ENCODE measurements at places on chromosomes 1 and 21. TPM values are rescaled to one million over a fixed set of nuclear protein-coding genes. Genes with fewer than 3 reads are reported as not detected.
A peak's percentile ranks its signal among the peaks of the same experiment; 100 is the strongest.

- H3K27me3 ChIP-seq = no peaks in the 10 kb centered on the region
- H3K4me1 ChIP-seq = no peaks in the 10 kb centered on the region
- H3K36me3 ChIP-seq = peaks cover 19% of the 10 kb centered on the region
- no peak overlapping the region for H3K27ac ChIP-seq
Measured at GRCh38 chr1:39322431-39322830, 117.9 kb downstream of the MACF1 start.

NECTIN4 gene
- 1.9 TPM for total RNA-seq

CHRM3 gene
- 3.0 TPM for total RNA-seq

DNA sequence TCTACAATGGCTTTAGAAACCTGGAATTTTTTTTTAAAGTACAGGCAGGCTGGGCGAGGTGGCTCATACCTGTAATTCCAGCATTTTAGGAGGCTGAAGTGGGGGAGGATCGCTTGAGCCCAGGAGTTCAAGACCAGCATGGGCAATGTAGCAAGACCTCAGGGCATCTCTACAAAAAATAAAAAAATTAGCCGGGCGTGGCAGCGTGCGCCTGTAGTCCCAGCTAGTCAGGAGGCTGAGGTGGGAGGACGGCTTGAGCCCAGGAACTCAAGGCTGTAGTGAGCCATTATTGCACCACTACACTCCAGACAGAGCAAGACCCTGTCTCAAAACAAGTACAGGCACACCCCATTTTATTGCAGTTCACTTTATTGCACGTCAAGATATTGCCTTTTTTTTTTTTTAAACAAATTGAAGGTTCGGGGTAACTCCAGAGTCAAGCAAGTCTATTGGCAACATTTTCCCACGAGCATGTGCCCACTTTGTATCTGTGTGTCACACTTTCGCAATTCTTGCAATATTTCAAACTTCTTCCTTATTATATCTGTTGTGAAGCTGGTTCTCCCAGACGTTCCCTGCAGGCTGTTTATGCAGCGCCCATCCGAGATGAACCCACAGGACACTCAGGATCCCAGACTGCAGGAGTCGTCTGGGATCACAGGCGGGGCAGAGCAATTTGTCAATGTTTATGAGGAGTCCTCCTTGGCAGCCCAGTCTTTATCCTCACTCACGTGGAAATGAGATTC, 4.7 kb downstream of the HES2 start:
- peaks cover 4% of the 10 kb centered on the region for H3K4me1 ChIP-seq
- H3K27ac ChIP-seq = no peak overlapping the region
- H3K36me3 ChIP-seq = no peaks in the 10 kb centered on the region
- H3K27me3 ChIP-seq = peaks cover 61% of the 10 kb centered on the region
- no peak for DNase-seq
- no peak overlapping the region for H3K4me3 ChIP-seq

- DNase-seq = no peak
- no peak overlapping the region for H3K27ac ChIP-seq
- H3K27me3 ChIP-seq = no peaks in the 10 kb centered on the region
- no peak overlapping the region for H3K4me3 ChIP-seq
- no peaks in the 10 kb centered on the region for H3K36me3 ChIP-seq
- H3K4me1 ChIP-seq = peaks cover 18% of the 10 kb centered on the region
Measured at GRCh38 chr1:224325959-224326358, 4.0 kb downstream of the NVL start.

- H3K27me3 ChIP-seq = no peaks in the 10 kb centered on the region
- DNase-seq = no peak
- no peak overlapping the region for H3K27ac ChIP-seq
- H3K4me3 ChIP-seq = no peak overlapping the region
- H3K4me1 ChIP-seq = peaks cover 5% of the 10 kb centered on the region
Measured at GRCh38 chr21:29775462-29775861, 164.3 kb downstream of the GRIK1 start.

DNA sequence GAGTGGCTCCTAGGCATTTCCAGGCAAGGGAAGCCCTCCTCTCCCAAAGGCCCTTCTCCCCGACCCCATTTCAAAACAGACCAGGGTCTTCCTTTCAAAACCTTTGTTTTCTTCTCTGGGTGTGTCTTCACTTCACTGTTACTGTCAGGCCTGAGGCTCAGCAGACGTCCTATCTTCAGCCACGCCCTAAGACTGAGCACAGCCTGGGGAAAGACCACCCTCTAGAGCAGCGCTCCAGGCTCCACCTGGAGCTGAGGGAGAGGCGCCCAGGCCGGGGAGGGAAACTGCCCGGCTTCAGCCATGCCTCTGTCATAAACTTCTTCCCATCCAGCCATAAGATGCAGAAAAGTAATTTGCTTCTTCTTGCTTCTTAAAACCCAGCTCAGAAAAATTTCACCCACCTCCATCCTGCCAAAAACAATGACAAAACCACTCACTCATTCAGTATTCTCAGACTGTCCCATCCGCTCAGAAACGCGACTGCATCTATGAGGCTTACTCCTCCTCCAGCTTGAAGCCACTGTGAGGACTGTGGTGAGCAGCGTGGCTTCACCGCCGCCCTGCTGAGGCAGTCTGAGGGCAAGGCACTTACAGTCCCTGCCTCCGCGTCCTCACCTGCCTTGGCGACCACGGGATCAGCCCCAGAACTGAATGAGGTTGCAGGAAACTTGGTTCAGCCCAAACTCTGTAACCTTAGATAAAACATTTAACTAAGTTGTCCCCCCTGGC, 36.1 kb downstream of the VN1R5 start:
- no peak overlapping the region for H3K27ac ChIP-seq
- peaks cover 5% of the 10 kb centered on the region for H3K27me3 ChIP-seq
- peaks cover 10% of the 10 kb centered on the region for H3K36me3 ChIP-seq
- H3K4me3 ChIP-seq = no peak overlapping the region
- peaks cover 6% of the 10 kb centered on the region for H3K4me1 ChIP-seq
- no peak for DNase-seq

CLDN17 gene
- not detected for total RNA-seq

LHX8 gene
- total RNA-seq = not detected

SPRR2B gene
- total RNA-seq = not detected

DNA sequence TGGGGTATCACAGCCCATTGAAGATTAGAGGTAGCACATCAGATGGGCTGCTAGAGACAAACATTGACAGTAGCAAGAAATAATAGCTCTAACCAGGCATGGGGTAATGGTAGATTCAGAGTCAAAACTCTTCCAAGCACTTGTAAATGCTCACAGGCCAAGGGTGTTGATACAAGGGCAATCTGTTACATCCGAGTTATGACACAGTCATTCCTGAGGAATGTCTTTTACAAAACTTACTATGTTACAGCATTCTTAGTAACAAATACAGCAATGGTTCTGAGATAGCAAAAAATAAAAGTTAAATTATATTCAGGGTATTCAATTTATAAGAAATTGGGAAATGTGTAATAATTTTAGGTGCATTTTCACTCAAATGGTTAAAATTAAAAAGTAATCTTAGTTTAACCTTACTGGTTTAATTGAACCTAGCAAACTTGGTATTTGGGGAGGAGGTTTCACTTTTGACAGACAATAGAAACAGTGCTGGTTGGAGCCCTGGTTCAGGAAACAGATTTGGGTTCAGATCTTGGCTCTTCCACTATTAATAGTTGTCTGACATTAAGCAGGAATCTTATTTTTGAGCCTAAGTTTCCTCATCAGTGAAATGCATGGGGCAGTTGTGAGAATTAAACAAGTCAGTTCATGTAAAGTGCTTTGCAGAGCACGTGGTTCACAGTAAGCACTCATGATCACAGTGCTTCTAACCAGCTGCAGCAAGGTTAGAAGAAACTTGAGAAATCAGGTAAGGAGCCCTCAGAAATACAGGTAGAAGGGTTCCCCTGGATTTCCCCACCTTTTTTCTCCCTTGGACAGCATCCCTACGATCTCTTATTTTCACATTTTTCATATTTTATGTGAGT, 4.4 kb downstream of the ST3GAL3 start:
- H3K4me1 ChIP-seq = peaks cover 5% of the 10 kb centered on the region
- no peak overlapping the region for H3K27ac ChIP-seq
- DNase-seq = no peak
- no peak overlapping the region for H3K4me3 ChIP-seq

- H3K36me3 ChIP-seq = peaks cover 1% of the 10 kb centered on the region
- DNase-seq = no peak
Measured at GRCh38 chr1:14835725-14836124, 237.2 kb downstream of the KAZN start.

GRCh38 chr1:9427388-9427787, 111.9 kb upstream of the SLC25A33 start:
- peaks cover 6% of the 10 kb centered on the region for H3K27me3 ChIP-seq
- peaks cover 10% of the 10 kb centered on the region for H3K4me1 ChIP-seq
- H3K36me3 ChIP-seq = no peaks in the 10 kb centered on the region

TMPRSS3 gene
- 14.4 TPM for total RNA-seq

- peak overlapping the region; percentile 98 for H3K4me3 ChIP-seq
- peak; percentile 62 for DNase-seq
- no peaks in the 10 kb centered on the region for H3K36me3 ChIP-seq
- H3K4me1 ChIP-seq = peaks cover 44% of the 10 kb centered on the region
- H3K27ac ChIP-seq = peak overlapping the region; percentile 97
Measured at GRCh38 chr1:201739492-201740085, 89.4 kb upstream of the IPO9 start.

DNA sequence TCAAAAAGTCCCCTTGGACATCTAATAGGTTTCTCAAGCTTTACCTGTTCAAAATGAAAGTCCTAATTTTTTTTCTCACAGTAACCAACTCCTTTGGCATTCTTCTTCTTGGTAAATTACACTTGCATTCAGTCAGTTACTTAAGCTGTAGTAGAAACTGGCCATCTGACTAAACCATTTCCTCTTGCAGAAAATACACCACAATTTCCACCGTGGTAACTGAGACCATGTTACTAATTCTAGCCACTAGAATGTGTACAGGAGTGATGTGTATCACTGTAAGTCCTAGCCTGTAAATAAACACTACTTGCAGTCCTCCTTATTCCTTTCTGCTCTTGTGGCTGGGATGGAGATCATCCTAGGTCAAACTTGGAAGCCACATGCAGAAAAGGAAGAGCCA, 965.4 kb upstream of the TMPRSS15 start:
- no peak overlapping the region for H3K4me3 ChIP-seq
- H3K27me3 ChIP-seq = peaks cover 3% of the 10 kb centered on the region
- no peaks in the 10 kb centered on the region for H3K4me1 ChIP-seq

HSPA6 gene
- total RNA-seq = 0.16 TPM

GRCh38 chr1:158118713-158119402, 61.8 kb upstream of the CD1D start:
- peaks cover 17% of the 10 kb centered on the region for H3K4me1 ChIP-seq
- H3K36me3 ChIP-seq = no peaks in the 10 kb centered on the region
- H3K4me3 ChIP-seq = no peak overlapping the region
- no peak overlapping the region for H3K27ac ChIP-seq
- DNase-seq = no peak
- H3K27me3 ChIP-seq = peaks cover 39% of the 10 kb centered on the region

DNA sequence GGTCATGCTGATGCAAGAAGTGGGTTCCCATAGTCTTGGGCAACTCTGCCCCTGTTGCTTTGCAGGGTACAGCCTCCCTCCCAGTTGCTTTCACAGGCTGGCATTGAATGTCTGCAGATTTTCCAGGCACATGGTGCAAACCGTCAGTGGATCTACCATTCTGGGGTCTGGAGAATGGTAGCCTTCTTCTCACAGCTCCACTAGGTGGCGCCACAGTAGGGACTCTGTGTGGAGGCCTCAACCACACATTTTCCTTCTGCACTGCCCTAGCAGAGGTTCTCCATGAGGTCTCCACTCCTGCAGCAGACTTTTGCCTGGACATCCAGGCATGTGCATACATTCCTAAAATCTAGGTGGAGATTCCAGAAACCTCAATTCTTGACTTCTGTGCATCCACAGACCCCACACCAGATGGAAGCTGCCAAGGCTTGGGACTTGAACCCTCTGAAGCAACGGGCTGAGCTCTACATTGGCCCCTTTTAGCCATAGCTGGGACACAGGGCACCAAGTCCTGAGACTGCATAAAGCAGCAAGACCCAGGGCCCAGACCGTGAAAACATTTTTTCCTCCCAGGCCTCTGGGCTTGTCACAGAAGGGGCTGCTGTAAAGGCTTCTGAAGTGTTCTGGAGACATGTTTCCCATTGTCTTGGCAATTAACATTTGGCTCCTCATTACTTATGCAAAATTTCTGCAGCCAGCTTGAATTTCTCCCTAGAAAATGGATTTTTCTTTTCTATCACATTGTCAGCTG, 466.2 kb upstream of the PBX1 start:
- H3K4me3 ChIP-seq = no peak overlapping the region
- no peak overlapping the region for H3K27ac ChIP-seq
- H3K4me1 ChIP-seq = no peaks in the 10 kb centered on the region
- no peak for DNase-seq
- no peaks in the 10 kb centered on the region for H3K27me3 ChIP-seq

DNA sequence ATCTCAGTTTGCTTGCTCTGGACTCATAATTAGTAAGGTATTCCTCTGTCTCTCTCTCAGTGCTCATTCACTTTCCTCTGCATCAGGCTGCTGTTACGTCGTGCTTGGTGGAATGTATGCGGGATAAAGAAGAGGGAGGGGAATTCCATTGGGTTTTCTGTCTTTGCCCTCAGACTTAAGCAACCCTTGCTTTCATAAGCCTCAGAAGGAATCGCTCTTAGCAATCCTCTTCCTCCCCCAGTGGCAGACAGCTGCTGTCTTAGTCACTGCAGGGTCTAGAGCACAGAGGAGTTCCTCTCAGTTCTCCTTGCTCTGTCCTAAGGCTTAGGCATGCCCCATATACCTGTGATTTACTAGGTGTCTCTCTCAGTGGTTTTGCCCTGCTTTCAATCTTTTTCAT, 19.1 kb upstream of the NTMT2 start:
- no peaks in the 10 kb centered on the region for H3K36me3 ChIP-seq
- H3K27ac ChIP-seq = no peak overlapping the region
- H3K4me3 ChIP-seq = no peak overlapping the region
- no peak for DNase-seq

- no peak for DNase-seq
- H3K36me3 ChIP-seq = no peaks in the 10 kb centered on the region
- no peak overlapping the region for H3K27ac ChIP-seq
- H3K27me3 ChIP-seq = no peaks in the 10 kb centered on the region
- no peak overlapping the region for H3K4me3 ChIP-seq
- H3K4me1 ChIP-seq = no peaks in the 10 kb centered on the region
Measured at GRCh38 chr21:25171438-25171837, 435.8 kb downstream of the MRPL39 start.

- H3K4me1 ChIP-seq = peaks cover 6% of the 10 kb centered on the region
- H3K4me3 ChIP-seq = no peak overlapping the region
- no peak overlapping the region for H3K27ac ChIP-seq
- no peak for DNase-seq
- no peaks in the 10 kb centered on the region for H3K36me3 ChIP-seq
Measured at GRCh38 chr1:181204530-181204929, 116.0 kb downstream of the IER5 start.

- DNase-seq = no peak
- H3K27ac ChIP-seq = no peak overlapping the region
- peaks cover 24% of the 10 kb centered on the region for H3K27me3 ChIP-seq
- H3K36me3 ChIP-seq = no peaks in the 10 kb centered on the region
- H3K4me1 ChIP-seq = no peaks in the 10 kb centered on the region
- H3K4me3 ChIP-seq = no peak overlapping the region
Measured at GRCh38 chr1:9629445-9630201, 21.9 kb upstream of the PIK3CD start.

- peaks cover 95% of the 10 kb centered on the region for H3K27me3 ChIP-seq
- peaks cover 17% of the 10 kb centered on the region for H3K4me1 ChIP-seq
- no peak overlapping the region for H3K4me3 ChIP-seq
Measured at GRCh38 chr1:220882061-220882891, 3.0 kb downstream of the HLX start.

GRCh38 chr1:210883821-210884220, 250.1 kb downstream of the KCNH1 start:
- no peak overlapping the region for H3K4me3 ChIP-seq
- no peaks in the 10 kb centered on the region for H3K4me1 ChIP-seq
- H3K27me3 ChIP-seq = peaks cover 4% of the 10 kb centered on the region
- no peaks in the 10 kb centered on the region for H3K36me3 ChIP-seq

TEDDM1 gene
- total RNA-seq = not detected
